ENCODE measurements at places on chromosomes 6 and 20.

GRCh38 chr6:44002593-44003344 lies 124.5 kb downstream of the MRPL14 start:
- DNase-seq, result no peak

DNA sequence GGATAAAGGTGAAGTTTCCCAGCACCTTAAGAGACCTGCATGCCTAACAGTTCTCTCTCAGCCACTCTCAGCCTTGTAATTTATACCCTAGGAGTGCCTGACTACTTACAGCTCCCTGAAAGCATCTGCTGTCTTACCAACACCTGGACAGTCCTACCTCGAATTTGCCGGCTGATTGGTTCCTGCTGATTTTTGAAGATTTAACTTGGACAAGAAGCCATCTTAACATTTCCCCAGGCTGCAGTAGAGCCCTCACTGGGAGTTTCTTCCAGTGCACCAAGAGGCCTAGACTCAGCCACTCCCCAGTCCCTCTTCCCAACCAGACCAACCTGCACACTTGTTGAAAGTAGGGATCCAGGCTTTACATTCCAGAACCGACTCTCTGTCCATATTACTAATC lies 174.5 kb downstream of the LINC00237 start:
- no peak for DNase-seq

DNA sequence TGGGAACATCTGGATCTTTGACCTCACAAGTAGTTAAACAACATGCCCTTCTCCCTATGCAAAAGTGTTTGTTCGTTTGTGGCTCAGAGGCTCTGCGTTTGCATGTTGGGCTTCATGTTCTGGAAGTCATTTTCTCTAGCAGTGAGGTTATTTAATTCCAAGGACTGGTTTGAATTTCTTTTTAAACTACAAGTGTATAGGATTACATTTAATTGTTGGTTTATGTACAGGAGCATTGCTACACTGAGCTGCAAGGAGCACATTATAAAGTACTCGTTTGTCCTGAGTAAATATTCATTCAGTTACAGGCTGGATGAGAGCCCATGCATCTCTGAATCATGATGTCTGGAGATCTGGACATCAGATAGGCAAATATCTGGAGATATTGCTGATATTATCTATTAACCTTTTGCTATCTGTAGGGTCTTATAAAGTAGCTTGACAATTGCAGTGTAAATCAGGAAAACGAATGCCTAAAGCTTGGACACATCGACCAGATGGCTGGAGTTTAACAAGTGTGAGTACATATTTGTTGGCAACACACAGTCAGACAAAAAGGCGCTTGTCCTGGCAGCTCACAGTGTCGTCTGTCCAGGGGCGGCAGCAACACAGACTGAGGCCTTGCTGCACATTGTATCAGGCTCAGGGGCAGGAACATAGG lies 84.6 kb downstream of the PDE7B start:
- DNase-seq, result no peak

DNA sequence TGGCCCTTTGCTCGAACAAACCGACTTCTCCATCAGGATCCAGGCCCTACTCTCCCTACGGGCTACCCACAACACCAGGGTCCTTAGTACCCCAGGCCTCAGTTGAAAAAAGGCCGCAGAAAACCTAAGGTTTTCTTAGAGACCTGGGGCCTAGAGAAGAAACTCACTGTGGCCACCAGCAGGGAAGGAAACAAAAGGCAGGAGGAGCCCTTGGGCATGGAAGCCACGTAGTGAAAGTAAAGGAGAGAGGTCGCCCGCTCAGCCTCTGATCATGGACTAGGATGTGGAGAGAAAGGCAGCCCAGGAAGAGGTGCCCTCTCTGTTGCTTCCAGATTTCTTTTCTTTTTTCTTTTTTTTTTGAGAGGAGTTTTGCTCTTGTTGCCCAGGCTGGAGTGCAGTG lies 31.5 kb downstream of the CPNE5 start:
- DNase-seq, result no peak

DNA sequence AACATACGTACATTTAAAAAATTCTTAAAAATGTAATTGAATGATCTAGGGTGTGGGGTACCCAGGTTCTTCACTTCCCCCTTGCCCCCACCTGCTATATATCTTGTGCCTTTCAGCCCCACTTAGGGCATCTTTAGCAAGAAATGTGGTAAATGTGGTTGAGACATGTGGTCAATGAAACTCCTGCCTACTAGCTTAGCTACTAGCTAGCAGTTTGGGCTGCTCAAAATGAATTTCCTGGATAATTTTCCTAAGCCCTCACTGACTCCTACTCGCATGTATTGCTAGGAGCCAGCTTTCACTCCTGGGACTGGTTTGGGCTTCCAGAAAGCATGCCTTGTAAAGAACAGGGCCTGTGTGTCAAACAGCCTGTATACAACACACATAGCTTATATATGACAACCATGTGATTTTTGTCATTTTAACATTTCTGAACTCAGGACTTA lies 257.3 kb downstream of the ATXN1 start:
- DNase-seq, result no peak

DNA sequence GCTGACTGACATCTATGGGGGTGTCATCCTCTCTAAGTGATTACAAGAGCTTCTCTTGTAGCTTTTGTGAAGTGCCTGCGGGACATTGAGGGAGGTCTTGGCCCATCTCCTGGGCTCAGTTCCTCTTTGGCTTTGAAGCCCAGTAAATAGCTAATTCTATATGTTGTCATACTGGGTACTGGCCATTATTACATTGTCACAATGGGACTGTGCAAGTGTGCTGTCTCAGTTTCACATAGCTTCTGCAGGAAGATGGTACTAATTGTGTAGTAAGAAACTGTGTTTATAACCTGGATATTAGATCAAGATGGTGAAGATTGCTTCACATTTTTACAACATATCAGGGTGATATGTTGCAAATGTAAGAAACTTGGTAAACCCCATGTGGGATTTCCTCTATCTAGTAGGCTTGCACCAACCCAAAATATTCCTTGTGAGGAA lies 19.9 kb downstream of the SPINT3 start:
- DNase-seq, result no peak

DNA sequence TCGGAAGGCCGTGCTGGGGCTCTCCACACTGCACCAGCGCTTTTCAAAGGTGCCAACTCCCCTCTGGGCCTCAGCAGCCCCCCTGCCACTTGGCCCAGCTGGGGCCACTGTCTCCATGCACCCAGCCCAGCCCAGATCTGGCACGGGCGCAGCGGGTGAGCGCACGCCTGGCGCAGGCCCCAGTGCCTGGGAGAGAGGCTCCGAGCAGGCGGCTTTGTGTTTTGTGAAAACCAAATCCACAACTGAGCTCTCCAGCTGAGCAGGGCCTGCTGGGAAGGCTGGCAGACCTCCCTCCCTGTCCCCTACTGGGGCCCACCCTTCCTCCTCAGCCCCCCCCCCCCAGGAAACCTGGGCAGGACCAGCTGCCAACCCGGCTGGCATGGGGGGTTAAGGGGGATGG lies 17.0 kb downstream of the MDGA1 start:
- DNase-seq, result no peak

DNA sequence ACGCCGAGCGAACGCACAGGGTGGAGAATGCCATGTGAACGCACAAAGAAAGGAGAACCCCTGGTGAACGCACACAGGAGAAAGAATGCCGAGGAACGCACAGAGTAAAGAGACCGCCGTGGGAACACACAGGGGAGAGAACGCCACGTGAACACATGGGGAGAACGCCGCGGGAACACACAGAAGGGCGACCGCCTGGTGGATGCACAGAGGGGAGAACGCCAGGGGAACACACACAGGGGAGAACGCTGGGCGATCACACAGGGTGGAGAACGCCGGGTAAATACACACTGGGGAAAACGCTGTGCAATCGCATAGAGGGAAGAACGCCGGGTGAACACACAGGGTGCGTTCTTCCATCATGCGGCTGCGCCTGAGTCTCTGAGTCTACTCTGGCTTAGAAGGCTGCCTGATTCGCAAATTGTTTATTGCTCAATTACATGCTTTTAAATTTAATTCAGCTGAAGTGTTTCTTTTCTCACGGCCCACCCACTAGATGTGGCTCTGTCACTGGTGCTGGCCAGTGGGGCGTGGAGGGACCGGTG lies 54.1 kb downstream of the RNASET2 start:
- DNase-seq, result no peak

DNA sequence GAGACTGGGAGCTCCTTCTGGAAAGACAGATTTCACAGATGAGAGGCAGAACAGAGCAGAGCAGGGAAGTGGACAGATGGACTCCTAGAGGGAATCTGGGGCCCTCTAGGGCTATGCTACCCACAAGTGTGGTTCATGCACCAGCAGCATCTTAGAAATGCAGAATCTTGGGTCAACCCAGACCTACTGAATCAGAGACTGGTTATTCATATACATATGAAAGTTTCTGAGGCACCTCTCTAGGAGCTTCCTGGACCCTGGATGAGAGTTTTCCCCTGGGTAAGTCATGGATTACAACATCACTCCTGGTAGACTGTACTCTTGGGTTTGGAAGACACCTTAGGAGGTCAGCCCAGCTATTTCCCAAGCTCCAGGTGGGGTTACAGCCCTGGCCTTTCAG lies 55.4 kb upstream of the SAYSD1 start:
- no peak for DNase-seq

- no peak for DNase-seq
These were observed 22.7 kb upstream of the ZNF184 start for GRCh38 chr6:27495386-27496135.

GRCh38 chr6:168117942-168118341 lies 38.9 kb upstream of the FRMD1 start:
- no peak for DNase-seq

GRCh38 chr6:35377002-35377401 lies 34.6 kb downstream of the PPARD start:
- no peak for DNase-seq

GRCh38 chr6:131828951-131829350 lies 21.1 kb downstream of the ENPP1 start:
- DNase-seq, result no peak

GRCh38 chr6:44301782-44302564 lies 11.2 kb downstream of the AARS2 start:
- no peak for DNase-seq

GRCh38 chr20:13486694-13487093 lies 152.0 kb downstream of the TASP1 start:
- no peak for DNase-seq

DNA sequence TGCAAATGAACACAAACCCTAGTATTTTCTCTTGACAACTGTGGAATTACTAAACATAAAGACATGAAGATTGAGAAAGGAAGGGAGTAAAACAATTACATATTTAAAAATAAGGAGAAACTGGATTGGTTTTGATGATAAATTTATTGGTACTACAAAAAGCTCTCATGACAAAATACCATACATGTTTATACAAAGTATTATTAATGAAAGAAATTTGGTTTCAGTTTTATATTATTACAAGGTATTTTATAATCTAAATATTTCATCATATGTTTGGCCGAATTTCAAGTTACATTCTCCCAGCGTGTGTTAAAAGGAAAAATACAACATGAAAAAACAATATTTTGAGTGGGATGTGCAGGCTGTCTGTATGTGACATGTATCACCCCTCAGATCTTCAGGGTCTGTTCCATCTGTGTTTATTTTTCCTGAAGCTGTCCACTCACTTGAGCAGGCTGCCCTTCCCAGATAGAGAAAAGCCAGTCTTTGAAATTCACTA lies 568.4 kb downstream of the NKAIN2 start:
- DNase-seq, result no peak

- no peak for DNase-seq
These were observed 127.6 kb upstream of the RUNX2 start for GRCh38 chr6:45200510-45200909.

- no peak for DNase-seq
These were observed 525 bp downstream of the FAM229B start for GRCh38 chr6:112087916-112088315.

DNA sequence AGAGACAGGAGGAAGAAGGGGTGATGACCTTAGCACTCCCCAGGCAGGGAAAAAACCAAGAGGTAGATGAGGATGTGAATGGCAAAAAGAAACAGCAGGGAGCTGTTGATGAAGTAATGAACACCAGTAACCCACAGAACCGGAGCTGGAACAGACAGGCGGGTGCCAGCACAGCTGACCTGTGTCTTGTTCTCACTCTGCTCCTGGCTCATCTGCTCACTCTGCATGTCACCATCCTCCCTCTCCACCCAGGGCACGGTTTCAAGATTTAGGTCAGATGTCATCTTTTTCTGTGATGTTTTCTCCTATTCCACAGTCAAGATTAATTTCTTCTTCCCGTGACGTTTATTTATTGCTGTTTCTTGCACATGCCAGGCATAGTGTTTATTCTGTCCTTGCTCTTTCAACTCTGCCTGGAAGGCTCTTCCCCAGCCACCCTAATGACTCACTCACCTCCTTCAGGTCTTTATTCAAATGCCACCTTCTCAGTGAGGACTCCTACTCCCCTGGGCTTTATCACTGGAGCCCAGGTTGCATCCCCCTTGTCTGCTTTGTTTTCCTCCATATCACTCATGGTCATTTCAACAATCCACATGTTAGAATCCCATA lies 164.5 kb upstream of the HDAC2 start:
- DNase-seq, result no peak

DNA sequence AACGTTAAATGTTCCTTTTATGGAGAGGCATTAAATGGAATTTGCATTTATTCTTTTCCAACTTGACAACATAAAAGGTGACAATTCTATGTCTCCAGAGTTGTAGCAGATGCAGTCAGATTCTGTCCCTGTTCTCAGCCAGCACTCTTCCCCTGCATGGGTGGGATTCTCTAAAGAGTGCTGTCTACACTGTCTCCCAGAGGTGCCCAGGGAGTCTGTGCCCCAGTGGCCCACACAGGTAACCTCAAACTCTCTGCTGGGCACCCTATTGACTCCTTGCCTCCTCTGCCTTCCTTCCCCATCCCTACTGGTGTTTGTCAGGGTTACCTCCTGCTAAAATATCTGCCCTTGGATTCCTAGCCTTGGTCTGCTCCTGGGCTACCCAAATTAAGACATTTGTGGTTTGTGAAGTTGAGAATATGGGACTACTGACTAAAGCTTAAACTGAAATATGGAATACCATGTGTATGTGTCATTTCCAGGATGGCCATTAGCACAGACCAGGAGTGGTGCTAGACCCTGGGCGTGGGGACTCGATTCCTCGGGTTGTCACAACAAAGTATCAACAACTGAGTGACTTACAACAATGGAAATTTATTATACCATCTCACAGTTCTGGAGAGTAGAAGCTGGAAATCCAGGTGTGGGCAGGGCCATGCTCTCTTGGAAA lies 284.7 kb downstream of the CDH26 start:
- DNase-seq, result no peak

All from NCI-H1105 (cell line).